ENCODE measurements at places on chromosomes 5 and 9.

DNA sequence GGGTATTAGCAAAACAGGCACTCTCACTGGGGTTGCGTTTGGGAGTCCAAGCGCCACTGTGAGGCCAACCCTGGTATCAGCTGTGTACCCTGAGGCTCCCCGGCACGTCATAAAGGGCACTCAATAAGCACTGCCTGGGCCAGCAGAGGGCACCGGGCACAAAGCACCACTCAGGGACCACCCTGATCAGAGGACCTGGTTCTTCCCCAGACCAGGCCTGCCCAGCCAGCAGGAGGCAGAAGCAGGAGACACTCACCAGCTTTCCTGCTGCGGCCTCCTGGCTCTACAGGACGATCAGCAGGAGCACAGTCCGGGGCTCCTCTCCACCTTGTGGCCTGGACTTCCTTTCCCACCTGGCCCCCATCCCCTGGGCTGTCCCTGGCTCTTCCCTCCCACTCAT, 12.6 kb downstream of the MGAT1 start:
- peak; percentile 42 for DNase-seq

- DNase-seq: no peak
Measured at GRCh38 chr5:26791433-26791832, 247.0 kb downstream of the CDH9 start.

DNA sequence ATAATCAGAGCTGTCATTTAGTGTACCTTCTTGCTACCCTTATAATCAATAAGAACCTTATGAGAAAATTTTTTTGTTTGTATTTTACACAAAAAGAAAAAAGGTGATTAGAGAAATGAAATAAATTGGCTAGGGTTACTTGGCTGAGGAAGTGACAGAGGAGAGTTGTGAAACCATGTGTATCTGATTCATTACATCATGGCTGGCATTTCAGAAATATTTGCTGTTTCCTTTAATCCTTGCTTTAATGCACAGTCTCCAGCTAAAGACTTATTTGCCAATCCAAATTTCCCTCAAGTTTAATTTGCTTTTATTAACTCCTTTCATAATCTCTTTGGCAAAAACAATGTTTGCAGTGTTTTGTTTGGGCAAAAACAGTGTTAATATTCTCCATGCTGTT, 543.1 kb downstream of the KIF4B start:
- no peak for DNase-seq

DNA sequence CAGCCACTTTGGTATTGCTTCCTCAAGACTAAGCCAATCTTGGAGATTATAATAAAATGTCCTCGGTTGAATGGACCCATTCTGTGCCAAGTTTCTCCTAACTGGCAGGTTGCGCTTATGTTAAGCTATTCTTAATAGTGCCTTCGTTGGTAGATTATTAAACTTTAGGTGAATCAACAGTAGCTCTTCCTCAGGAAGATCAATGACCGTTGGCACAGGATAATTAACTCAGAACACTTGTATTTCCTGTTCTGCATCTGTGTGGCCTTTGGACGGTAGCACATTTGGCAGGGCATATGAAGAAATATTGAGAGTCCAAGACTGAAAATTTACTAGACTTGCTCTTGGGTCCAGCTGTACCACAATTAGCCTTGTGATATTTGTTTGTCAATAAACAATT, 402.9 kb downstream of the MLLT3 start:
- DNase-seq: no peak

DNA sequence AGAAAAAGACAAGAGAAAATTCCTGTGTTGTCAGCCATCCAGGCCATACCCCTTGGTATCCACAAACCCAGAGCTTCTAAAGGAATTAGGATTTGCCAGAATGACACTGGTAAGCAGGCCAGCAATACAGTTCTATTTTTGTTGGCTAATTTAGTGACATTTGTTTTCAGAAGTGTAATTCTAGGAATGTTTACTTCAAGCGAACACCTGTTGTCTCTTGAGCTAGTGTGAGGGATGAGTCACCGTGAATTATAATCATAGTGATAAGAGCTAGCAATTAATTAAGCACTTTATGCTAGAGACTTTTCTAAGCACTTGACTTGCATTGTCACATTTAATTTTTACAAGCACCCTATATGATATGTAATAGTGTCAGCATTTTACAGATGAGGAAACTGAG, 99.2 kb downstream of the PRKACG start:
- no peak for DNase-seq

DNA sequence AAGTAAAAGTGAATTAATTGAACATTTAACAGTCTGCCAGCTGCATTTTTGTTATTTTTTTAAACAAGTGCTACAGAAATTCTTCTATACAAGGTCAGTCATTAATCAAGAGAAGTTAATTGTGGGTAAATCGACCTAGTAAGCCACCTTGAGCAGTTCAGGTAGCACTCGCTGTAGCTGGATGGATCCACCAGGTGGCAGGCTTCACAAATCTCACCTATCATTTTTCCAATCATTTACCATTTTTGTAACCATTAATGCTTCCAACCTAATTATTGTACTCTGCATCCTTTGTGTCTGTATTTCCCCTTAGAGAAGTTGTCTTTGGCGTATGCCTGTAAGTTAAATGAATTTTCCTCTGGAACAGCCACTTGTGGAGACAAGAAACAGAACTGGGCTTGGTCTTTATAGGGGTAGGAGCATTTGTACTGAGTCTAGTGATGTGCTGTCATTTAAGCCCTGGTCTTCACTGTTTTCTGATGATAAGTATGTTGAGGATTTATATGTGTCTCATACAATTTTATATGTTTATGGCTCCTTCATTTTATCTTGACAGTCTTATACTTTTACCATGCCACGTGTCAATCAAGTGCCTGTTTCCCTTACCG, 39.5 kb downstream of the CD180 start:
- DNase-seq: peak; percentile 72

- DNase-seq: no peak
Measured at GRCh38 chr9:13470836-13471235, 191.3 kb upstream of the MPDZ start.

GRCh38 chr5:167881041-167881440, 410.4 kb upstream of the WWC1 start:
- DNase-seq: no peak

DNA sequence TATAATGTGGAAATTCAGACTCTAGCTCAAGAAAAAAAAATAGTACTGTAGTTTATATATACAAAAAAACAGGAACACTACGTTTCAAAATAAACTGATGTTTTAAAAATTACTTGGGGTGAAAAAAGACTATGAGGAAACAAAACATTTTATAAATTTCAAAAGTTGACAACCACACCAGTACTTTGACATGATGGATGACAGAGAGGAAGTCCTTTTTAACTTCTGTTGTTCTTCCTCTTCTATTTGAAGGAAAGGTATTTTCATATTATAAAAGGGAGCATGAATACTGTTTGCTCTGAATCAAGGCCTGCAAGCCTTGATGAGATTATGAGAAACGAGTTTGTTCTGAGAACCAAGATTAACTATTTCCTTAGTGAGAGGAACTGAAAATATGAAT, 456.9 kb downstream of the TAF11L14 start:
- no peak for DNase-seq

DNA sequence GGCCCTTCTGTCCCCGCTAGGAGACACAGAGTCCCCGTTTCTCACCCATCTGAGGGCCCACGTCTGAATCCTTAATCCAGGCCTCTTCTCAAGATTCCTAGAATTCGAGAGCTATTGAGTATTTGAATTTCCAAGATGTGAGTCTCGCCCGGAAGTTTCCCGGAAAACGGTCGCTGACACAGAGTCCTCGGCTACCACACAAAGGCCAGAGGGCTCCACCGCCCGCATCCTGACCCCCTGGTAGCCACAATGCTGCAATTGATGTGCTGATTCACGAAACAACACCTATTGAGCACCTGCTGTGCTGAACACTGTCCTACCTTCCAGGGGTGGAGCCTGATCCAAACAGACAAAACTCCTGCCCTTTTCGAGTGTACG, 670 bp upstream of the FBP1 start:
- DNase-seq: no peak

DNA sequence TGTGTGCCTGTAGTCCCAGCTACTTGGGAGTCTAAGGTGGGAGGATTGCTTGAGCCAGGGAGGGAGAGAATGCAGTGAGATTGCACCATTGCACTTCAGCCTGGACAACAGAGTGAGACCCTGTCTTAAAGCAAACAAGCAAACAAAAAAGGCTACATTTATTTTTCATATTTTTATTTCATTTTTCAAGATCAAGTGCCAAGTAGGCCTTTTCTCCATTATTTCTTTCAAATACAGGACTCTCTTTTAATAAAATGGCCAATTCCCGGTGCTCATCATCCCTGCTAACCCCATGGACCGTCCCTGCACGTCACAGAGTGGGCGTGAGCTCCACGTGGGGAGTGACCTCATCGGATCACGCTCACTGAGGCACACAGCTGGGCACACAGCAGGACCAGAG, 9.3 kb upstream of the GBGT1 start:
- DNase-seq: no peak

GRCh38 chr9:120545701-120546550, 34.0 kb downstream of the CDK5RAP2 start:
- no peak for DNase-seq

DNA sequence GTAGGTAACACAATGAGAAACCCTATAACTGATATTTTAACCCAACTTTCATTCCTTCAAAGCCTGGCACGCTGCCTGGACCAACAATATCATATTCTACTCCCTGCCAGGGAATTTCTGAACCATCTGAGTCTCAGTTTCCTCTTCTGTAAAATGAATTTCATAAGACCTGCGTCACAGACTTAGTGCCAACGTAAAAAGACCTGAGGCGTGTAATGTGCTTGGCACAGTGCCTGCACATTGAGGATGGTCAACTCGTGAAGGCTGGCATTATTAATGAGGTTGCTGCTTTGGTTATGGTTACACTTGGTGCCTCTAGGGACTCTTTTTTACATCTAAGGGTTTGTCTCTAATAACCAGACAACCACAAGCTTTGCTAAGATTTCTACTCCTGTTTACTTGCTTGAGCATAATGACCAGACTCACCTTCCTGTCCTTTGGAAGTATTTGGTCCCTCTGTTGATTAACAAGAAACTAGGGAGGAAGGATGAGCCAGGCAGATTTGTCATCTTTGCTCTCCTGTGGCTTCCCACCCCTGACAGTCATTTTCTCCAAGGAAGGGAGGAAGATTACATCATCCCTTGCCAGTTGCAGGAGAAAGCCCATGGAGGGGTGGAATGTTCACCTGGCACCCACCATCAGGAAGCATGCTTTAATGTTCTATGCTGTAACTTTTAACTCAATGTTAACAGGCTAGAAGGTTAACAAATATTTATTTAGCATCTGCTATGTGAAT, 79.0 kb downstream of the PAPPA start:
- no peak for DNase-seq

DNA sequence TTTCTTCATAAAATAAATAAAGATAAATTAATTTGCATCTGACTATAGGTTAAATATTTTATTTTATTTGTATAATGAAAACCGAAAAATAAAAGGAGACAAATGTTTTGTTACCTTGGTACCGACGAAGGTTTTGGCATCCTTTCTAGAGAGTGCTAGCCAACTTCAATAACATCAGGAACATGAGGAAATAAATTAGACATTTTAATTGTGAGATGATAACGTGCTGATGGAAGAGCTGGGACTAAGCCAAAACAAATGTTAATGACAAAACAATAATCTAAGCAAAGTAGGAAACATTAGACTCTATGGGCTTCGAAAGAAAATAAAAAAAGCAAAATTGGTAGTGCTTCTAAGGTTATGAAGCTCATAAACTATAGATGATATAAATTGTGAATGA, 201.0 kb downstream of the IRX2 start:
- DNase-seq: no peak

GRCh38 chr5:14112998-14113652, 30.0 kb upstream of the TRIO start:
- DNase-seq: no peak

- no peak for DNase-seq
Measured at GRCh38 chr5:168813184-168813968, 234.2 kb upstream of the PANK3 start.

GRCh38 chr9:86116425-86116824, 17.1 kb upstream of the GOLM1 start:
- DNase-seq: no peak

- no peak for DNase-seq
Measured at GRCh38 chr5:137365126-137365865, 133.8 kb downstream of the SPOCK1 start.

DNA sequence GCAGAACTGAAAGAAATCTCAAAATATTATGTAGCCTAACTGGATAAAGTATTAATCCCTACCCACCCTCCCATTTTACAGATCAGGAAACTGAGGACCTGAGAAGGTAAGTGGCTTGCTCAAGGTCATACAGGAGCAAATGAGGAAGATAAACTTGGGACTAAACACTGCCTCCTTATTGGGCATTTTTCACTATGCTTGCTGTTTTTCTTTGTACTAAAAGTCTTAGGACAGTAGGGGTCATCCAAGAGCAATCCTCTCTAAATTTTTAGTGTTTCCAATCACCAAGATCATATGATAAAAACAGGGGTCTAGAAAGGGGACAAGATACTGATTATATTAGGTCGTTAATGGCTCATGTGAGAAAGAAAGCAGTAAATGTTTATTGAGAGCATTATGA, 80.8 kb downstream of the RORB start:
- no peak for DNase-seq

DNA sequence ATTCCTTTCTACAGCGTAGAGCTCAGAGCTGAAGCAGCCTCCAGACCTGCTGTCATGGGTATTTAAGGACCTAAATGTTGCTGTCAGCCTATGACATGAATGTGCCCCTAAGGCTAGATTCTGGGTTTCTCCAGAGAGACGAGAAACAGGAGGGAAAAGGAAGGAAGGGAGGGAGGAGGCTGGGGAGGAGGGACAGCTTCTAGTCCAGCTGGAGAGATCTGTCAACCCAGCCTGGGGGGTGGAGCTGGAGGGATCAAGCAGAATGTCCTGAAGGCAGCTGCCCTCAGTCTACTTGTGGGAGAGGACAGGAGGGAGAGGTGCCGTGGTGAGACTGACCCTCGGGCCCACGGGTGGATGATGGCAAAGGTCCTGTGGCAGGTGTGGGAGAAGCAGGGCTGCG, 1.1 kb upstream of the DBH start:
- DNase-seq: no peak

- no peak for DNase-seq
Measured at GRCh38 chr5:105836268-105836667, 1834.5 kb downstream of the EFNA5 start.

GRCh38 chr9:23492126-23493002, 333.7 kb downstream of the ELAVL2 start:
- DNase-seq: no peak

DNA sequence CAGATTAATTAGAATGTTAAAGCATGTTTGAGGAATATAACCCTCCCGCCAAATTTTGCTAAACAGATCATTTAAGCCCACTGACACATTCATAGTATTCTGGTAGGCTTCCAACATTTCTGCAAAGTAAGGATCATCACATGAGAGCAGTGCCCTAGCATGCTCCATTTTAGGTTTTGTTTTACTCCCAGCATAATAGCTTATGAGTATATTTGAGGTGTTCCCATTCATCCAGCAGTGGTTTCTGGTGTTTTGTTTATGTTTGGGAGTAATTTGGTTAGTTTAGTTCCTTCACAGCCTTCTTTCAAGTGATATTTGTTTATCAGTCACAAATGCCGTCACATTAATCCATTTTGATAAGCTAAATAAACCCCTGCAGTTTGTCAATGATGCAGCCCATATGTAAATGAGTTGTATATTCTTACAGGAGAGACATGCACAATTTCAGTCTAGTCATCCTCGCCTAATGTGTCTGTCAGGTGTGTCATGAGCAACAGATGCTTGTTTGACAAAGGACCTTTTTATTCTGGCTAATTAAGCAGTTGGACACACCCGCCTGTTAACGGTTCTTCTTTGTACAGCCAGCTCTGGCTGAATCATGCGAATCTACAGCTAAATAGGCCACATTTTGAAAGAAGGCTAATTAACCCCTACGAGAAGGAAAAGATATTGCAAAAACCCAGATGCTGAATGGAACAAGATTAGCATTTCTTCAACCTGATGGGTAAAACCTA, 124.4 kb downstream of the RFX3 start:
- DNase-seq: no peak
